Right cardiac atrium (tissue), 5 donors: ENCODE measurements at places on chromosomes 7 and 10. TPM values are rescaled to one million over a fixed set of nuclear protein-coding genes. Genes with fewer than 3 reads are reported as not detected.

DNA sequence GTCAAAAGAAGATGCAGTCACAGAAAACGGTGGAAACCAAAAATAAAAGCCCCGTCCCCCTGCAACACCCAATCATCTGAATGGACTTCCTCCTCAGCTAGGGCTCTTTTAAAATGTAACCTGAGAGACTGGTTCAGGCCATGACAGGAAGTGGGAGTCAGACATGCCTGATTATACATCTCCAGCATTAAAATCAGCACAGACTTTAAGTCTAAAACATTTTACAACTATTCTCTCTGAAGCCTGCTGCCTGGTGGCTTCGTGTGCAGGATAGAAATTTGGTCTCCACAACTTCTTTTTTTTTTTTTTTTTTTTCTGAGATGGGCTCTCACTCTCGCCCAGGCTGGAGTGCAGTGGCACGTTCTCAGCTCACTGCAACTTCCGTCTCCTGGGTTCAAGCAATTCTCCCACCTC, 30.3 kb downstream of the HACD1 start:
- DNase-seq: no peak

- DNase-seq: no peak
Observed at GRCh38 chr7:111660478-111660877, 98.2 kb upstream of the IMMP2L start.

DNA sequence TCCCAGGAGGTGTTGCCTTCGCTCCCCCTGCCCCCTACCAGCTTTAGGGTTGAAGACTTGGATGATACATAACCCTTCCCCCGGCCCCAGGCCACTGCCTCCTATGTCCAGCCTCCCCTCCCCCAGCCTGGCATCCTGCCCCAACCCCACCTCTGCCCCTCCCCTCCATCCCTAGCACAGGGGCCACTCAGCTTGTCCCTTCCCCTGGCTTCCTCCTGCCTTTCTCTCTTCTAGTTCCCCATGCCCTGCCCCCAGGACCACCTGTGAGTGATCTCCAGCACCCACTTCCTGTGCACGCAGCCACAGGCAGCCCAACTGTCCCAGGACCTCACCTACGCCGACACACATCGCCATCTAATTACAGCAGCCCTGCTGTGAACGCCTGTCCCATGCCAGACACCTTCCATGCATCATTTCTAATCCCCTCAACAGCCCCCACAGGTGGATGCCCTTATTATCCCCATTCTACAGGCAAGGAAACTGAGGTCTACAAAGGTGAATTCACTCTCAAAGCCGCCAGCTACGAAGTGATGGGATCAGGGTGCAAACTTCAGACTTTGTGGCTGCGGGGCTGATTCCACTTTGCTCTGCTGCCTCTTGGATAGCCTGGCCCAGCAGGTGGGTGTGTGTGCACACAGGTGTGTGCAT, 82.4 kb upstream of the CHST15 start:
- no peak for DNase-seq

DNA sequence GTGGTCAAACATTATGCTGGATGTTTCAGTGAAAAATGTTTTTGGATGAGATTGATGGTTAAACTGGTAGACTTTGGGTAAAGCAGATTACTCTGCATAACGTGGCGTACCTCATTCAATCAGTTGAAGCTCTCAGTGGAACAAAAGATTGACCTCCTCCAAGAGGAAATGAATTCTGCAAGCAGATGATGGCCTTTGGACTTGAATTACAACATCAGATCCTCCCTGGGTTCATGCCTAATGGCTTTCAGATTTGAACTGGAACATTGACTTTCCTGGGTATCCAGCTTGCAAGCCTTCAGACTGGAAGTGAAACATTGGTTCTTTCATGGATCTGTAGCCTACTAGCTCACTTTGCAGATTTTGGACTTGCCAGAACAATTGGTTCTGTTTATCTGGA, 169.3 kb upstream of the MALRD1 start:
- no peak for DNase-seq

- DNase-seq: no peak
Observed at GRCh38 chr7:33981226-33981625, 75.9 kb downstream of the BMPER start.

GRCh38 chr10:125802131-125802530, 20.9 kb downstream of the UROS start:
- DNase-seq: no peak

- DNase-seq: peak; percentile 73
Observed at GRCh38 chr7:76155938-76156337, 45.8 kb upstream of the SRRM3 start.

DNA sequence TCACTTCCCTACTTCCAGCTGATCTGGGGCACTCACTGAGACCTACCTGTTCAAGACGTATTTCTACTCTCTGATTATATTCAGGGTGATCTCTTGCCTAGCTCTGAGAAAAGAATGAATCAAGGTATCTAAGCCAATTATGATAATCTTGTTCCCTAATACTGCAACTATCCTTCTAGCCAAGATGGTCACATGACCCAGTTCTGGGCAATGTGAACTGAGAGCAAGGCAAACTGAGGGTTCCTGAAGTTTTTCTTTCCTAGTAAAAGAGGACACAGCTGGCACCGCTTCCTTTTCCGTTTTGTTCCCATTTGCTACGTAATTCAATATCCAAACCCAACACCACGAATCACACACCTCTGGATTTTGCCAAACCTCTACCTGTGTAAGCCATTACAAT, 5.9 kb upstream of the GPAM start:
- no peak for DNase-seq

- DNase-seq: no peak
Observed at GRCh38 chr10:47040041-47040491, 128.8 kb downstream of the PTPN20 start.

The RSPH10B2 gene
- not detected for polyA plus RNA-seq

The GPR37 gene
- polyA plus RNA-seq: 0.09 TPM

The POT1 gene
- 8.9 TPM for polyA plus RNA-seq
